ENCODE measurements at places on chromosomes 7 and 10.

DNA sequence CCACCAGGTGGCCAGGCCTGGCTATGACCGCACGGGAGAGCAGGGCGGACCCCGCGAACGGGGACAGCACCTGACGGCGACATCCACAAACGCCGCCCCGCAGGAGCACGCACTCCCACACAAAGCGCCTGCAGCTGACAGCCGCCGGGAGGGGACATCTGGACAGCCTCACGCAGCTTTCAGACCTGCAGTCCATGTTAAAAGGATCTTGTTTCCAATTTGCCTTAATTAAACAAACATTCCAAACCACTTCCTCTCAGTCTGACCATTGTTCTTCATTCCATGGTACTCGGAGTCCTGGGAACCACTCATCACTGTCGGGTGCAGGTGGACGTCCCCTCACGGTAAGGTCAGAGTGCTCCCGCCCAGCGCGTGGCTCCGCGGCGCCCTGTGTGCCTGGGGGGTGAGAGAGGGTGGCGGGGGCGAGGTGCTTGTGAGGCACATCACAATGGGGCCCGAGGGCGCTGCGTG lies 5.9 kb upstream of the GPER1 start:
- no peak for DNase-seq

DNA sequence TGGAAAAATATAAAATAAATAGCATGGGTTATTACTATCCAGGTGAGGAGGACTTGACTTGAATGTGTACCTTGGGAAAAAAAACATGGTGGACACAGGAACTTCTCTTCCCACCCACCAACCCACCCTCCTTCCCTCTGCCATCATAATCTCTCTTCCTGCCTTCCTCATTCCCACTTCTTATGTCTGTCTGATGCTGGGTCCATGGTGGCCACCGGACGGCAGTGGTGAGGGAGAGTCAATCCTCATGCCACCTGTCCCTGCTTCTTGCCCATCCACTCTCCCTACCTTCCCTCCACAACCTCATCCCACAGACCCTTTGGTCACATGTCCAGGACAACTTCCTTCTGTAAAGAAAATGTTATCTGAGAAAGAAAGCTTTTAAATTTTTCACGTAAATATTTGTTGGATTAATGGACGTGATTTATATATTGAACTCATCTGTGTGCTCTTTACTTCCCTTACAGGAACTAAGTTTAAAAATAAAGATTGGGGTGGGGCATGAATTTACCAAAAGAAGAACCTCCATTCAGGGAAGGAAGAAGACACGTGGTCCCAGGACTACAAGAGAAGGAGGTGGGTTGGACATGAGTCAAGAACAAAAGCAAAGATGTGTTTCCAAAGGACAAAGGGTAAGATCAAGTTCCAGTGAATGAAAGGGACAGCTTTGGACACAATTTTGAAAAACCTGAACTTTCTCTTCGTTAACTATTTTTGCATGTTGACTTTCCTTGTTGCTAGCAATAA lies 104.5 kb downstream of the PIP4K2A start:
- DNase-seq, result no peak

DNA sequence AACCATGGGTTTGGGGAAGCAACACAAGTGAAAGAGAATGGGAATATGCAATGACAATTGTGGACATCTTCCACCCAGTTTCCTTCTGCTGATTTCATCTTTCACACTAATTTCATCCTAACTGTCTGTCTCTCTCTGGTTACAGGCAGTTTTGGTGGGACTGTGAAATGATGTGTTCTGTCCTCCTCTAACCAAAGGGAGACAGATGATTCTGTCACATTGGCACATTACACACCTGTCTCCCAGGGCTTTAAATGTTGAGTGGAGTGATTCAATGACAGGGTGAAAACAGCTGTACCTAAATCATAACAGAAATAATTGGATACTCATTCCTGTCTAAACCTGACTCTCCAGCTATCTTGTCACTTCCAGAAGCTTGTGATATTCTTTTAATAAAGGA lies 60.0 kb downstream of the DGKB start:
- no peak for DNase-seq

DNA sequence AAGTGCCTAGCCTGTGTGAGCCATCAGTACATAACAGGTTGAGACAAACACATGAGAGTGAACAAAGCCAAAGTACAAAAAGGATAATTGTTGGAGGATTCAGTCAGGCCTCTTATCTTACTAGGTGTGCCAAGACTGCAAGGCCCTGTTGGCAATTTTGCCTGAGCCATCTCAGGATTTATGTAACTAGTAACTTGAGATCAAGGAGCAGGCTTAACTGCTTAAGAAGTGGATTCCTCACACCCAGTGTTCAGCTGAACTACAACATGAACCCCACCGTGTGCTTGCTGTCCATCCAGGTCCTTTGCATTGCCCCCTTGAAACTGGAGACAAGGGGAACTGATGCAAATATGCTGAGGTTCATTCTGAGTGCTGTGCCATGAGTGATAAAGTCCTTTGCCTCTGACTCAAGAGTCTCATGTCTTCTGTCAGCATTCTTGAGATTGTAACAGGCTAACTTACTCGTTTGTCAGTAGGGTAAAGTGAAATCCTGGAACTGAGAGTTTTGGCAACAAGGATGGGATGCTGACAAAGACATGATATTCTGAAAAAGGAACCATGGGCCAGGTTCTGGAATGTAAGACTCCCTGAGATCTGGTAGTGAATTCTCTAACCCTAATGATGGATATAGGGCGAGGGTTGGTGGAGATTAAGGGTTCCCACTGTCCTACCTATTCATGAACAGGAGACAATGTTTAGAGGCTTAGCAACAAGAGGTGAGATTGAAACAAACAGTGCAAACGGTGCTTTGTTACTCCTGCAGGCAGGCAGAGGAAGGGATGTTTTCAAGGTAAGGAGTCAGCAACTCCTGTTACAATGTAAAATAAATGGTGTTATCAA lies 44.1 kb upstream of the GATAD1 start:
- DNase-seq, result no peak

DNA sequence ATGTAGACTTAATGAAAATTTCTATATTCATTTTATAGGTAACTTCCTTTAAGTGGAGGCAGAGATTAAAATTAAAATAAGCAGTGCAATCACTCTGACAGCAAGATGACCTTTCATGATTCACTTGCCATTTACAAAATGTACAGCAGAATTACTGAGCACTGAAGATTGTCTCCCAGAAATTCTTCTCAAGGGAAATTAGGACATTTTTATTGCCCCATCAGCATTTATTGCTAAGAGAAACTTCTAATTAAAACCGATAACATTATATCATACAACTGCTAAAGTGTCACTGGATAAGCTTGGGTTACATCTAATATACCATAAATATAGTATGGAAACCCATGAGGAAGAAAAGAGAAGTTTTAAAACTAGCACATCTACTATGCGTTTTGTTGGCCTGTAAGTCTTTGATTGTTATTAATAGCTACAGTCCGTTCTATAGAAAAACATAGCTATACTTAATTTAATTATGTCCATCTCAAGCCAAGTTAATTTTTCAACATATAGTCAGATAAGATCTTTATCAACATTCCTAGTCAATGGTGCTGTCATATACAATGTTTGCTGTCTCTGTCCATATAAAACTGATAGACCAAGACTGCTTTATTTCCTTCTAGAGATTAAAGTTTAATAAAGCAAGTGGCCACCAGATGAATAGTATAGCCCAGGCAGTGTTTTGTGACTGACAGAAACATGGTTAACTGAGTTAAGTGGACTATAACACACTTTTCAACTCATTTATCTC lies 217.1 kb upstream of the HGF start:
- DNase-seq, result no peak

- no peak for DNase-seq
Measured at GRCh38 chr7:155007947-155008346, 5.0 kb upstream of the PAXIP1 start.

DNA sequence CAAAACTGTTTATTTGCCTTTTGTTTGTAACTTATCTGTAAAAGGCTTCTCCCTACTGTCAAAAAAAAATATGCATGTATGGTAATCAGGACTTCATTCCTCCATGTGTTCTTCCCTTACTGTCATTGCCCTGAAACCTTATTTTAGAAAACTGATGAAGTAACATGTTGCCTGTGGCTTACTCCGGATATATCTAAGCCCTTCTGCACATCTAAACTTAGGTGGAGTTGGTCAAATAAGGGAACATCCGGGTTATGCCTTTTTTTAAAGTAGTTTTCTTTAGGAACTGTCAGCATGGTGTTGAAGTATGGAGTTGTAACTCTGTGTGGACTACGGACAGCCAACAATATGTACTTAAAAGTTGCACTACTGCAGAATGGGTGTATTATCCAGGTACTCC lies 6.2 kb downstream of the SAR1A start:
- no peak for DNase-seq

- DNase-seq, result no peak
Measured at GRCh38 chr10:70084189-70084588, 31.5 kb downstream of the MACROH2A2 start.

GRCh38 chr7:46230990-46231305 lies 309.9 kb upstream of the IGFBP3 start:
- no peak for DNase-seq

GRCh38 chr7:80225361-80225760 lies 90.7 kb downstream of the GNAI1 start:
- DNase-seq, result no peak

DNA sequence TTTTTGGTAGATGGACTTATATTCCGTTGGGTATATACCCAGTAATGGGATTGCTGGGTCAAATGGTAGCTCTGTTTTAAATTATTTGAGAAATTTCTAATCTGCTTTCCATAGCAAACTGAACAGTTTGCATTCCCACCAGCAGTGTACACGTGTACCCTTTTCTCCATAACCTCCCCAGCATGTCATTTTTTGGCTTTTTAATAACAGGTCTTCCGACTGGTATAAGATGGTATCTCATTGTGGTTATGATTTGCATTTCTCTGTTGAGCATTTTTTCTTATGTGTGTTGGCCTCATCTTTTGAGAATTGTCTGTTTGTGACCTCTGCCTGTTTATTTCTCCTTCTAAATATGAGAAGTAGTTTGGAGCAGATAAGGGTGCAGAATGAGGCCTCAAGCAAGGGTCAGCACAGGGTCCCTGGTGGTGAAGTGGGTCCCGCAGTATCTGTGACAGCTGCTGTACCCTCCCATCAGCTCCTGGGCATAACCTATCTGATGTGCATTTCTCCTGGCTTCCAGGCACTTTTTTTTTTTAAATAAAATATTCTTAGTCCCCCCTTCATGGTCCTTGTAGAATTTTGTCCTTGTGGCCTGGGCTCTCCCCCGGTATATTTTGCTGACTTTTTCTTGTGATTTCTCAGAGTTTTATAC lies 73.5 kb downstream of the PROSER2 start:
- DNase-seq, result no peak

- no peak for DNase-seq
Measured at GRCh38 chr7:70890147-70890969, 241.6 kb upstream of the GALNT17 start.

- DNase-seq, result no peak
Measured at GRCh38 chr7:123208793-123209192, 9.0 kb upstream of the SLC13A1 start.

GRCh38 chr10:59332581-59332980 lies 29.8 kb downstream of the FAM13C start:
- DNase-seq, result no peak

DNA sequence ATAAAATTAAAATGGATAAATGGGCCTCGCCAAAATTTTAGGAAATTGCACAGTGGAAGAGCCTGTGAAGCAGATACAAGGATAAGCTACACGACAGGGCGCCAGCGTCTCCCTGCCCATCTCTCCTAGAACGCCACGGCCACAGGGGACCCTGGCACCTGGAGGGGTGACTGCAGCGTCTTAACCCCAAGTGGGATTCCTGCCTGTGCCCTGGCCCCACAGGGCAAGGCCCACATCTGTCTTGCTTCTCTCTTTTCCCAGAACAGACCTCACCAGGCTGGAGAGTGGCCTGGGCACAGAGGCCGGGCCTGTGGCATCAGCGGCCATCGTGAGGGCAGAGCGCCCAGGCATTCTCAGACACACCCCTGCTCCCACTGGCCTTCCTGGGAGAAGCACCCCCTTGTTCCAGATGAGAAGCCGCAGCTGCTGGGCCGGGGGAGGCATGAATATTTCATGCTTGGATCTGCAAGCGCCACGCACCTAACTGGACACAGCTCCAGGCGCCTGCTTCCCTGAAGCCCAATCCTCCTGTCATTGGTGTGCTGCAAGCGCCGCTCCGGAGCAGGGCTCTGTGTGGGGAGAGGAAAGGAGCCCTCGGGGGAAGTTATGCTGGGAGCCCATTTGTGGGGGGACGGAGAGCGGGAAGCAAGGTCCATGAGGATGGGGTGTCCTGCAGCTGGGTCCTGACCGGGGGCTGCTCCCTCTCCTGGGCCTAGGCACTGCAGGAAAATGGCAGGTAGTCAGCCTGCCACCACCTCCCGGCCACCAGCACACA lies 153.5 kb downstream of the ELFN1 start:
- no peak for DNase-seq

- no peak for DNase-seq
Measured at GRCh38 chr7:55247428-55247827, 117.7 kb upstream of the LANCL2 start.

GRCh38 chr7:118013252-118014010 lies 140.2 kb upstream of the CTTNBP2 start:
- no peak for DNase-seq

All from activated CD8-positive, alpha-beta memory T cell treated with anti-CD3 and anti-CD28 coated beads for 1 hour (primary cell).